ENCODE measurements at places on chromosomes 6 and 20.

- DNase-seq, result no peak
These were observed 190.1 kb upstream of the CDH4 start for GRCh38 chr20:61061981-61062380.

DNA sequence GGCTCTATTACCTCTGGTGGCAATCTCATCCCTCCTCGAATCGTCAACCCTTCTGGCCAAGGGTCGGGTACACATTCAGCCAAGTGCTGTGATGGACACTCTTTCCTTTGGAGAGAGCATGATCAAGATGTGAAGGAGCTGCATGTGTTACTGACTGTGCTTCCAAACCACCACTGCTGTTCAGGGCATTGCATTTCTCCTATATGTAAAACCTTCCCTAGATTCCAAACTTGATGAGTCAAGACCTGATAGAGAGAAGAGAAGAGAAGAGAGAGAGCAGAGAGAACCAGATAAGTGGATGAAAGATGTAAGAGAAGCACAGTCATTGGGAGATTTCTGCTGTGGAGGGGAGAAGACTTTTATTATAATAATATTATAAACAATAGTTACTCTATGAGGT lies 162.2 kb downstream of the KCNQ5 start:
- DNase-seq, result no peak

DNA sequence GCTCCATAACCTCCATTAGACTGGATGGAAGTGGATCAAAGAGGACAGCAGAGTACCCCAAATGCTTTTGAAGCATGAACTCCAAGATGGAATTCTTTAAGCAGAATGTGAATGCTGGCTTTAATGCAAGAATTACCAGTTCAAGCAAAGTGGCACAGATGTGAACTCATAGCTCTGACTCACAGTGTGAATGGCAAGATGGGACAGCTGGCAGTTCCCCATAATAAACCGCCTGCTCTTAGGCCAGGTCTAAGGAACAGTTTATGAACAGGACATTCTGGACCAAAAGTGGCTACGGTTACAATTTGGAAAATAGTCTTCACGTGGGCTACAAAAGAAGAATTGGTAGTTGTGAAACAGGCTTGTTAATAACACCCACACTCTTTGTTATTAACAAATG lies 76.5 kb downstream of the SPTLC3 start:
- no peak for DNase-seq

DNA sequence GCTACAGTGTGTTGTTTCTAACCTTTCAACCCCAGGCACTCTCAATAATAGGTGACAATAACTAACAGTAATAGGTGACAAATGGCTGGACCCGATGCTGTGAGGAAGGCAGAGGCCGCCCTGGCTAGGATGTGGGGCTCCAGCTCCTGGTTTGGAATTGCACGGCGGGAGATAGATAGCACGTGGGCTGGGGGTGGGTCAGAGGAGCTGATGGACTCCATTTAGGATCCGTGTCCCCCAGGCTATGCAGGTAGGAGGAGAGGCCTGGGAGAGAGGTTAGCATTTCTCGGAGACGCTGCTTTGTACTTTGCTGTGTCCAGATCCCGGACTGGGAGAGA lies 61.4 kb downstream of the EZR start:
- no peak for DNase-seq

GRCh38 chr20:44532981-44533331 lies 11.1 kb upstream of the SERINC3 start:
- no peak for DNase-seq

DNA sequence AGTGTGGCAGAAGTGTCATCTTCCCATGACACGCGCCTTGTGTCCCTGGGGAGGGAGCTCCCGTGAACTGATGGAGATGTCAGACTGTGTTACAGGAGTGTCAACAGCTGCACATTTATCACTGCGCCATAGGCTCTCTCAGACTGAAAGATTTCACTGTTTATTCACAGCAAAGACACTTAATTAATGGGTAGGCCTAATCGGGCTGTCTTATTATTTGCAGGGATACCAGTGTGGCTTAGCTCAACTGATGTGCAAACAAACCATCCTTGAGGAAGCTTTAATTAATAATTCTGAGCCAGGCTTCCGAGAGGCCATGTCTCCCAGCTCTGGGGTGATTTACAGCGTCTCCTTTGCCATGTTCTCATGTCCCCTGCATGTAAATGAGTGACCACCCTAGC lies 771.0 kb downstream of the QKI start:
- no peak for DNase-seq

- DNase-seq, result no peak
These were observed 134.0 kb upstream of the GRIK2 start for GRCh38 chr6:101259505-101259904.

- DNase-seq, result no peak
These were observed 109.7 kb downstream of the BCAS1 start for GRCh38 chr20:53960579-53961272.

DNA sequence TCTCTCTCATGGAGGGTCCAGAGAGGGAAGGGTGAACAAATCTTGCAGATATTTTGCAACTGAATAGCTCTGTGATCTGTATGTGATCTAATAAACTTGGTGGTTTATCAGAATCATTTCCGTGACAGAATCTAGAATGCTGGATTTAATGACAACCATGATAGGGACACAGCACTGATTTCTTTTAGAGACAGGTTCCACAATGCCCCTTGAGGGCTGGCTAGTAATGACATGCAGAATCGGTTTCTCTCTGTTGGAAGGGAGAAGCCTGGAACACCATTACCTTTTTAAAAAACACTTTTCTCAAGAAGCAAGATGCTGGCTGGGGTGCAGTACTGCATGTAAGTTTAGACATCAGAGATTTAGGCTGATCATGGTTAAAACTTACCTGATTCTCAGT lies 313.4 kb downstream of the CDH26 start:
- DNase-seq, result no peak

- no peak for DNase-seq
These were observed 10.6 kb upstream of the SFT2D1 start for GRCh38 chr6:166352923-166353322.

DNA sequence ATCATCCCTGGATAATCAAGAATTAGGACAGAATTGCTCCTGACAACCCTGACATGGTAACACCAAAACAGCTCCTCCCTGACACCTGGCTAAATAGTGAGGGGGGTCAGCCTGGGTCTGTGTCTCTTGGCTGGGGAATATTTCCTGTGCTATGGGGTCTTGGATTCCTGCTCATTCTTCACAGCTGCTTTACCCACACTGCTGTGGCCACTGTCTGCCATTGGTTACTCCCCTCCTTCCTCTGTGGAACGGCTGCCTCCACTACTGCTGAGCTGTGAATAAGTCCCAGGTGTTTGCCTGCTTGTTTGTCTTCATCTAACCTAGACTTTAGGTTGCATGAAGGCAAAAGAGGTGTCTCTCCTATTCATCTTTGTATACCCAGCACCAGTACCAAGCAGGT lies 33.9 kb upstream of the TXLNB start:
- no peak for DNase-seq
